A172 (cell line): ENCODE measurements at places on chromosomes 12 and 14. TPM values are rescaled to one million over a fixed set of nuclear protein-coding genes. Genes with fewer than 3 reads are reported as not detected.
A peak's percentile ranks its signal among the peaks of the same experiment; 100 is the strongest.

DNA sequence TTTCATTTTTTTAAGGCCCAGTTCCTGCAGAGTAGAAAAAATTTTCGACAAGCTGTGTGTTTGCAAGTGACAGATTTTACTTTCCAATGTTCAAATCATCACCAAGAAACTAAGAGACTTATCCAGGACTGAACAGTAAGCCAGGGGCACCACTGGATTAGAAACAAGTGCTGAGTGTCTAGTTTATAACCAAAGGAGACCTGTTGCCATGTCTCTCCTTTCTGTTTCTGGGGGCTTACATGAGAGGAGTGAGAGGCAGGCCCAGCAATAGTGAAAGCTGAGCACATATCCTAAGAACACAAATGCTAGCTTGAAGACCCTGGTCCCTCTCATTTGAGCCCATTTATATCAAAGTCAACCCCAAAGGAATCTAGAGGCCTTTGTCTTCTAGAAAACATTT lies 2.9 kb downstream of the IFNG start:
- DNase-seq: no peak

GRCh38 chr14:22872033-22872832 lies 693 bp downstream of the LRP10 start:
- peak; percentile 77 for DNase-seq

GRCh38 chr14:50082308-50082742 lies 34.0 kb downstream of the VCPKMT start:
- no peak for DNase-seq

- DNase-seq: no peak
Measured at GRCh38 chr12:20444595-20445170, 76.3 kb downstream of the PDE3A start.

- DNase-seq: peak; percentile 72
Measured at GRCh38 chr12:77189901-77190416, 124.6 kb upstream of the E2F7 start.

- peak; percentile 47 for DNase-seq
Measured at GRCh38 chr12:99915251-99916082, 69.3 kb downstream of the ANKS1B start.

DNA sequence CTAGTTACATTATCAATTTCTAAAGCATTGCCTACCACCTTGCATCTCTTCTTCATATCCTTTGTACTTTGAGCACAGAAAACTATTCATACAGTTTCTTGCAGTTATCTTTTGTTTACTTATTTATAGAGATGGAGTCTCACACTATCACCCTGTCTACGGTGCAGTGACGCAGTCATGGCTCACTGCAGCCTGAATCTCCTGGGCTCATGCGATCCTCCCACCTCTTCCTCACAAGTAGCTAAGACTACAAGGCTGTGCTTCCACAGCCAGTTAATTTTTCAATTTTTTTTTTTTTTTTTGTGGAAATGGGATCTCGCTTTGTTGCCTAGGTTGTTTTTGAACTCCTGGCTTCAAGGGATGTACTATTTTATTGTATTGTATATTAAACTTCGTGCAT lies 158.0 kb downstream of the TTC6 start:
- DNase-seq: no peak

- no peak for DNase-seq
Measured at GRCh38 chr12:23880988-23881387, 68.5 kb downstream of the SOX5 start.

GRCh38 chr12:91870872-91871707 lies 274.6 kb downstream of the BTG1 start:
- no peak for DNase-seq

- no peak for DNase-seq
Measured at GRCh38 chr14:76759589-76759988, 1.7 kb upstream of the VASH1 start.

DNA sequence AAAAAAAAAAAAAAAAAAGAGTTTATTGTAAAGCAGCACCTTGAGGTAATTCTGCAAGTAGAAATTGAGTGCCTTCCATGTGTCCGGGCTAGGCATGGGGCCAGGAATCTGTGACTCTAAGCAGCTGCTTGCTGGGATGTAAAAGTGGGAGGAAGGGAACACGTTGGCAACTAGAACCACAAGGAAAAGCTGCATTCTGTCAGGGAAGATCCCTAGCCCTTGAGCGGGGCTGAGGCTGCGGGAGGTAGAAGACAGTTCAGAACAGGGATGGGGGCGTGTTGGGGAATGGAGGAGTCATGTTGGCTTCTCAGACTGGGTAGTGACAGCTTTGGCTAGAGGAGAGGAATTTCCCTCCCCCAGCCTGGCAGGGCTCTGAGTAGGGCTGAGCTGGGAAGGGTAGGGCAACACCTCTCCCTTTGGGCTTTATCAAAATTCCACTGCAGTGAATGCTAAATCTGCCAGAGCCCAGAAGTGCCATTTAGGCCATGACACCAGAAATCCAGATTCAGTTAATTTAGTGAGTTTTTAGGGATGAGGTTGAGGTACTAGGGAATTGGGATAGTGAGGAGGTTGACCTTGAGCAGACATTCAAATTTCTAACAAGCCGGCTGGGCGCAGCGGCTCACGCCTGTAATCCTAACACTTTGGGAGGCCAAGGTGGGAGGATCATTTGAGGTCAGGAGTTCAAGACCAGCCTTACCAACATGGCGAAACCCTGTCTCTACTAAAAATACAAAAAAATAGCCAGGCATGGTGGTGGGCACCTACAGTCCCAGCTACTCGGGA lies 3.4 kb upstream of the TRAFD1 start:
- peak; percentile 74 for DNase-seq

DNA sequence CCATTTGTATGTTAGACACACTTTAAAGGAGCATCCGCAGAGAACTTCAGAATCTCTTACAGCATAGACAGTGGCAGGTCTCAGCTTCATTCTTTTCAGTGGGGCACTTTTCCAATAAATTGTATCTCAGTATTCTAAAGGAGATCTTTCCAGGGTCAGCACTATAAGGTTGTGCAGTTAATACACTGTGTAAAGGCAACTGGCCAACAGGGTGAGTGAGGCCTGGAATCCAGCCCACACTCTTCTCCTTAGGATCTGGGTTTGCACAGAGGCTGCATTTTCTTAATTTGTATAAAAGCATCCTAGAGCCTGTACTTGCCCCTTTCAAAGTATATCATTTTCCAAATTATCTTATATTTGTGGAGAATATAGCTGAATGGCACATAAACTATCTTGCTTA lies 94.2 kb downstream of the MYF5 start:
- no peak for DNase-seq

DNA sequence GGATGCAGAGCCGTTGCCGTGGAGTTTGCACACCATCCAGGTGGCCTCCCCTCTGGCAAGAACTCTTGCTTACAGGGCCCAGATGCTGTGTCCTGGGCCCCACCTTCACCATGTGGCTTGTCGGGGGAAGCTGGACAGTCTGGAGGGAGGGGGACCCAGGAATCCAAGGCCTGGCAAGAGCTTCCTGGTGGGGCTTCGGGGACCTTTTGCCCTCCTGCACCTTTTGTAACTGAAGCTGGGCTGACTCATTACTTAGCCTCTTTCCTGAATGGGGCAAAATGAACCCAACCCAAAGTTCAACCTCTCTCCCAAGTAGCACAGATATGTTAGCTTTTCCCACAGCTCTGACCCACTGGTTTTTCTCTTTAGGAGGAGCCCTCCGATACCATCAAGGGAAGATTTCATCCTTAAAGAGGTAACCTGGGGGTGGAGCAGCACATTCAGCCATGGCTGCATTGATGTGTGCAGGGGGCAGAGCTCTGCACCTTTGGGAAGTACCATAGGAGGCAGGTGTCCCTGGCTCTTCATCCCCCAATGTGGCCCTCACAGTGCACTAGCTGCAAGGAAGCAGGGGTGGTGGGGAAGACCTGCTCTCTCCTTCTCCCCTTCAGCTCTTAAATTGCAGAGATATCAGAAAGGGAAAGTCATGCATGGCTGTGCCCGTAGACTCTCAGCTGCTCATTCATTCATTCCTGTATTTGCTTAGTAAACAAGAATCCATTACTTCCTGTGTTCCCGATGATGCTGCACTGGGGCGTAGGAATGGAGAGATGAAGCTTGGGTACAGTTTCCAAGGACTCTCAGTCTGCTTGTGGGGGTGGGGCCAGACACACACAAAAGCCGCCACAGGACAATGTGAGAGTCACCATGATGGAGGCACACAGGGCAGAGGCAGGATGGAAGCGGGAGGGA lies 13.0 kb downstream of the MVK start:
- DNase-seq: no peak

- DNase-seq: peak; percentile 96
Measured at GRCh38 chr12:31491841-31492598, 98.9 kb downstream of the DENND5B start.

DNA sequence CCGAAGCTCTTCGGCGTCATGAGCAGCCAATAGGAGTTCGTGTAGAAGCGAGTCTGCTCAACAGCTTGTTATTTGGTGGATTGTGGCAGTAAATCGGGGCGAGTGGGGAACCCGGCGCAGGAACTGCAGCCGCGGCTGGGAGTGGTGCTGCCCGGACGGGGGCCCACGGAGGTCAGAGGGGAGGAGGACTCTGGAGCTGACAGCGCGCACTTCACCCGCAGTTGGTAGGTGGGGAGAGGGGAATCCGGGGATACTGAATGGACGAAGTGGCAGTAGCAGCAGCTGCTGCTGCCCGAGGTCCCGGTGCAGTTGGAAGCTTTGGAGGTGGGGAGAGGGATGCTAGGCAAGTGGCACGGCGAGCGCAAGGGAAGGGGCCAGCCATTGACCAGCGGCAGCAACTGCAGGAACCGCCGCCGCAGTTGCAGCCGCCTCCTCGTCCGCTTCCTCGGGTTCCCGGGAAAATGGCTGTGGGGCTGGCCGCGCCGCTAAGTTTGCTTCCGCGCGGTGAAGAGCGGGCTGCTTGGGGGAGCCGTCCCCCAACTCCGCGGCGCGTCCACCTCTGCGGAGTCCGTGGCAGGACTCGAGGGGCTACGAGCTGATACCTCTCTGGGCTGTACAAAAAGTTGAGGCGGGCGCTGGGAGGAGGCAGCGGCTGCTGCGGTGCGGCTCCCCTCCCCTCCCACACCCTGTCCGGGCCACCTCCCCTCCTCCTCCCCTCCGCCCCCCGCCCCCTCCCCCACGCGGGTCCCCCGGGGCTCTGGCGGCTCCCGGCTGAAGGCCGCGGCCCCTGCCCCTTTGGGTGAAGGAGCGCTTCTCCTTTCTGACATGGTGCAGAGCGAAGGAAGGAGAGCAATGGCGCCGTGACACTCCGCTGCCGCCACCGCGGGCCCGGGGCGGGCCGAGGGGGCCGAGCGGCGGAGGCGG lies at the start of gene ARID4A:
Gene ARID4A, plus strand, starts transcription at position 79 of the 924 bp plus-strand sequence. CDS start 1,300 bp downstream, outside the sequence.
- DNase-seq: no peak

DNA sequence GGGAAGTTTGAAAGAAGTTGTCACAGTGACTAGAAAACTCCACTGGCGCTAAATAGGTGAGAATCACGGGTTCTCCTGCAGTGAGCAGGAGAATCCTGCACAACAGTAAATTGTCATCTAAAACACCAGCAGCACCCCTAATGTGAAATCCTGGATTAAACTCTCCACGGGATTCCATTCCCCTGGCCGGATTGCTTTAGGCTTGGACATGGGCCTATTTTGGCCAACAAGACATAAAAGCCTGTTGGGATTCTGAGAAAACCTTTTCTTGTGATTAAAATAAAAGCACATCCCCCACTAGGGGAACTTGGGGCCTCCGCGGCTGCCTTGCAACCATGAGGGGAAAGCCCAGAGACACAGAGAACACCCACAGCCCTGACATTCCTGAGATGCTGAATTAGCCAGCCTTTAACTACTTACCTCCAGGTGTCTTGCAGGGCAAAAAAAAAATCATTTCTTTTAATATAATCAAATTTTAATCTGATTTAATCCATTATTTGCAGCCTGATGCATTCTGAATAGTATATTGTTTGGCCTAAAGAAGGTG lies 21.0 kb upstream of the TSPAN11 start:
- DNase-seq: no peak

DNA sequence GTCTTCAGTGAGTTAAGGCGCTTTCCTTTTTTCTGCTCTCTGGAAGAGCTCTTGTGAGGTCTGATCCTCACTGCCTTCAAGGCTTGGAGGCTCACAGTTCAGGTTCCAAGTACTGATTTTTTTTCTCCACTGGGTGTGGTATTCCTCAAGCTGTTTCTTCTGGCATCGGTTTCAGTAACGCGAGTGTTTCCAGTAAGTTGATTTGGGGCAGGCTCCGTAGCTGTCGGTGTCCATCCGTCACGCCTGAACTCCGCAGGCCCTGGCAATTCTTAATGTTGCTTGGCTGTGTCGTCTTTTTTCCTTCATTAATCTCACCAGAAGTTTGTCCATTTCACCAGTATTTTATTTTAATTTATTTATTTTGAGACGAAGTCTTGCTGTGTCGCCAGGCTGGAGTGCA lies 30.6 kb downstream of the LRCOL1 start:
- no peak for DNase-seq

DNA sequence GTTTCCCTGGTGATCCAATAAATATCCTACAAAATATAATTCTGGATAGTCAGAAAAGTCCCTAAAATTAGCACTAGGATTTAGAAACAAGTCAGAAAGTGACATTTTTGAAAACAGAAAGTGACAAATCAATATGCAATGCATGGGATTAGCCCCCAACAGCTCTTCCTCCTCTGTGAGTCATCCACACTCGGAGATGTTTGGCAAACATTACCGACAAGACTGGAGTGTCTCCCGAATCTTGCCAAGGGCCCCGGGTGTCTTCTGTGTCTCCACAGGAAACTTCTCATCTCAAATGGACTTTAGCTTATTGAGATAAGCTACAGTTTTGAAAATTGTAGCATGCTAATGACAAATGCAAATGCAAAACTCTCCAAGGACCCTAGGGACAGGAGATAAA lies 398.9 kb upstream of the CCDC196 start:
- peak; percentile 1 for DNase-seq

GRCh38 chr12:63849106-63849620 lies 4.7 kb downstream of the SRGAP1 start:
- no peak for DNase-seq

GRCh38 chr14:77618381-77618970 lies 2.0 kb upstream of the SPTLC2 start:
- DNase-seq: no peak

GRCh38 chr12:83003026-83003425 lies 316.3 kb downstream of the TMTC2 start:
- DNase-seq: no peak

GRCh38 chr14:69571449-69572029 lies 3.1 kb downstream of the CCDC177 start:
- DNase-seq: no peak

LAG3 gene
- not detected in 2 replicates for total RNA-seq

RPL6 gene
- 1,425 and 1,744 TPM in 2 replicates for total RNA-seq

E2F7 gene
- total RNA-seq: 22.5 TPM in 2 replicates

SERPINA12 gene
- total RNA-seq: not detected in 2 replicates

AMN gene
- 0.03 TPM in 1 of 2 replicates, not detected in the other for total RNA-seq
